ENCODE measurements at places on chromosomes 7 and 10.

GRCh38 chr7:18570890-18571478 lies 75.4 kb downstream of the HDAC9 start:
- no peak for DNase-seq

DNA sequence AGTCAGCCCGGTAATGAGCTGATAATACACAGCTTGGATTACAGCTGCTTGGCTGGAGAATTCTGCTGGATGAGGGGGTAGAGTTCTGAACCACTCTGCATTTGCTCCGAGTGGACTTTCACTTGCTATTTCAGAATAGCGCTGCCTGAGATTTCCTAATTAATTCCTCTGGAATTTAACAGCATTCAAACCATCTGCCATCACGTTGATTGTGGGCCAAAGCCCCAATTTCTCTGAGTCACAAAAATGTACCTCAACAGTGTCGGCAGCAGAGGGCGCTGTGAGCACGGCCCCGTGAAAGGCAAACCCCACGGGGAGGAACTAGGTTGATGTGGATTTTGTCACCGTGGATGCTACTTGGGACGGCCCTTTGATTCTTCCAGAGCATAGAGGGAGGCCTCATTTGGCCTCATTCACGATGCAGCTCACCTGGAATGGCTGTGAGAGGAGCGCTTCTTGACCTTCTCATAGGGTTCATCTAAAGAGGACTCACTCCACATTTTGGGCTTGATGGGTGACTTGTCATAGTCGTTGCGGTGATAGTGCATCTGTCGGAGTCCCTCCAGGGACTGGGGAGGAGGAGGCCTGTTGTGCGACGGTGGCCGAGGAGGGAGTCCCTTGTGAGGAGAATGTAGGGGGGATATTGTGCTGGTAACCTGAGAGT lies 73.3 kb downstream of the PRPF18 start:
- peak; percentile 80 for DNase-seq

DNA sequence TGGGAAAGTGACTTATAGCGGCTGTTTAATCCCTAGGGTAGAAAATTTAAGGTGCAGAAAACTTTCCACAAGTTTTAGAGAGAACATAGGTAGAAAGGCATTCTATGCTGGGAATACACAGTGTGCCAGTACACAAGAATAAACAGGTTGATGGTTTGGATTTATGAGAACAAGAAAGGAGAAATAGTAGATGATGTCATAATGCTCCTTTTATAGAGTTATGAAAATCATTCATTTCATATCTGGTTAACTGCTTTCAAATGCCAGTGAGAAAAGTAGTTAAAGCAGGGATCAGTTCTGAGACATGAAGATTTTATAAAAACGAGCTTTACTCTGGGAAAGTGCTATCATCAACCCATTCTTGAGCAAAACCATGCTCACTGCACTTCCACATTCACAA lies 311.4 kb downstream of the PARD3 start:
- no peak for DNase-seq

DNA sequence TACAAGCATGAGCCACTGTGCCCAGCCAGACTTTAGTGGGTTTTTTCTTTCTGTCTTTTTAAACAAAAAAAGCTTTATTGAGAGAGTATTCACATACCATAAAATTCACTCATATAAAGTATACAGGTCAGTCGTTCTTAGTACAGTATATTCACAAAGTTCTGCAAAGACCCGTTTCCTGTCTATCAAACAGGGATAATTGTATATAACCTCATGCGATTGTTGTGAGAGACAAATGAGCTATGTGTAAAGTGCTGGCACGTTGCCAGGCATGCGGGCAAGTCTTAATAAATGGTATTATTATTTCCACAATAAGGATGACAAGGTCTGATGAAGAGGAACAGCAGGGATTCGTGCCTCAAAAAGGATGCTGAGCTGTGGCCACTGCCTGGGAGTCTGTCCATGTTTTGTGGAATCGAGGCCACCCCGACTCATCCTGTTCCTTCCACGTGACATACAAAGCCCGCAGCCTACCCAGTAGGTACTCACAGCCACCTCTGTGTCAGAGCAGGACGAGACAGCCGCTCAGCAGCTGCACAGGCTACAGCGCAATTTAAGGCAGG lies 51.6 kb downstream of the SMKR1 start:
- no peak for DNase-seq

DNA sequence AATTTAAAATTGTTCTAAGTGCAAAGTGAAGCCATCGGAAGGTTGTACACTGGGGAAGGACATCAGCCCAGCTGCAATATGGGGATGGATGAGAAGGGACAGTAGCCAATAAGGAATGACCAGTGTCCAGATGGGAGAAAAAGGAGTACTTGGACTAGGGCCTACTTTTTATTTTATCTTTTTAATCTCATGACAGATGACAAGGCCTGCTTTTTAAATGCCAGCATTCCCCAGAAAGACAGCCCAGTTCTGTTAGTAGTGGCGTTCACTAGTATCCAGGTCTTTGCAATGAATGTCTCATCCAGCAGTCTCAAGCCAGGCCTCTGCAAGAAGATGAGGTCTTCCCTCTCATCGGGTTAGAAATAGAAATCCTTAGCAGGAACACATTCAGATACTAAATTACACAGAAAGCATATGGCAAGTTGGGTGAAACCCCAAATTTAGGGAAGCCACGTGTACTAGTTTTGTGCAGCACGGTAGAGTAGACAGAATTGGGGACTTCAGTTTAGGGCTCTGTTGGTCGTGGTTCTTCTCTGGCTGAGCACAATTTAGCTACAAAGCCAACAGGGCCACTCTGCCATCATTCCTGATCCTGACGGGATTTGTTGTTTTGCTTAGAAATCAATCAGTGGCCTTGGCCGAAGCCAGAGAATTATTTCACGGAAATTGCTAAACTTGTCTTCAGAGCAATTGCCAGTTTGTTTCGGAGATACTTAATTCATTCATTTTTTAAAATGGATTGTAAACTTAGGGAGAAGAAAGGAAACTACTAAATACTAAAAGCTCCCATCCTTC lies 227.8 kb downstream of the ARHGAP21 start:
- no peak for DNase-seq

DNA sequence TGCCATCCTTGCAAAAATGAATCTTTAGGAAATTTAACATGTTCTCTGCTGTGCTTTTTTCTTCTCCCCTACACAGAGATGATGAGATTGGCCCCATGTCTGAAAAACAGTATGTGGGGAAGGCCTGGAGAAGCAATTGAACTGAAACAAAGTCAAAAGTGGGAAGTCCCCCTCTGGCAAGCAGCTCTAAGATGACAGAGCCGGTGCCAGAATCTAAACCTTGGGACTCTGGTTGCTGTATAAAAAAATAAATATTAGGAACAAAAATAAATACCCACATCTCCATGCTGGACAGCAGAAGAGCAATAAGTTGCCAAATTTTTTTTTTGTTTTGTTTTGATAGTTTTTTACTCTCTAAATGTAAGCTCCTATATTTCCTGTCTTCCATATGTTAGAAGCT lies 51.8 kb upstream of the TRIL start:
- DNase-seq = no peak

Measured in Right ventricle myocardium inferior (tissue), 1 donor.